ENCODE measurements at places on chromosomes 4 and X.

DNA sequence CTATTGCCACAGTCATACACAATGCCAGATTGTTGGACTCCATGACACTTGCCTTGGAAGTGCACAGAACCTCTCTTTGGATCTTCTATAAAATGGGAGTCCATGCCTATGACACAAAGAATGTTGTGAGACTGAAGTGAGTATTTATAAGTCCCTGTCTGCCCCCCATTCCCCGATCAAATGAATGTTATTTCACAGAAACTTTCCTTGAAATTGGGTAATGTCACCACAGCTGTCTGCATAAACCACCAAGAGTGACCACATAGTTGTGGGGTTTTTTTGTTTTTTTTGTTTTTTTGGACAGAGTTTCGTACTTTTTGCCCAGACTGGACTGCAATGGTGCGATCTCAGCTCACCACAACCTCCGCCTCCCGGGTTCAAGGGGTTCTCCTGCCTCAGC, 27.1 kb upstream of the REST start:
- no peak for DNase-seq

DNA sequence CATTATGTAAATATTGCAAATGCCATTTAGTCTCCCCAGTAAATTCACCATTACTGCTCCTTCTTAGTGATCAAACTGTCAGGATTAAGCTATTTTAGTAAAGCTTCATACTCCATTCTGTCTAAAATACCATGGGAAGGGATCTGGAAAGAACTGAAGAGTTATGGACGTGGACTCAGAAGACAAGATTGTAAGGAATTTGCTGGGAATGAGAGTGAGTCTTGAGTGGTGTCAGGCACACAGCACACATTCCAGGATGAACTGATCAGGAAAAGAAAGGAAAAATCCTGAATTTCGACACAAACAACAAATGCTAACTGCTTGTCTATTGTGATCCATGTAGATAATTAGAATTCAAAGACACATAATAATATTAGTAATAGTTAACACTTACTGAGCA, 311.0 kb downstream of the CENPC start:
- peak; percentile 40 for DNase-seq

DNA sequence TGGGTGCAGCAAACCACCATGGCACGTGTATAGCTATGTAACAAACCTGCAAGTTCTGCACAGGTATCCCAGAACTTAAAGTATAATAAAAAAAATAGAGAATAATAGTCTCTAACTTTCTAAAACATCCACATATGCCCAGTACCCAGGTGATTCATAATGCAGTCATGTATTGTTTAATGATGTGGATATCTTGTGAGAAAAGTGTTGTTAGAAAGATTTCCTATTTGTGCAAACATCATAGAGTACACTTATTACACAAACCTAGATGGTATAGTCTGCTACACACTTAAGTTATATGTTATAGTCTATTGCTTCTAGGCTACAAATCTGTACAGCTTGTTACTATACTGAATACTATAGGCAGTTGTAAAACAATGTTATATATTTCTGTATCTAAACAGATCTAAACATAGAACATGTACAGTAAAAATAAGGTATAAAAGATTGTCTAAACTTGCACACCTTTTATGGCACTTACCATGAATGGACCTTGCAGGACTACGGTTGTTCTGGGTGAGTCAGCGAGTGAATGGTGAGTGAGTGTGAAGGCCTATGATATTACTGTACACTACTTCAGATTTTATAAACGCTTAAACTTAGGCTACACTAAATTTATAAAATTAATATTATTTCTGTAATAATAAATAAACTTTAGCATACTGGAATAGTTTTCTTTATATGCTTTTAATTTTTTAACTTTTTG, 232.2 kb upstream of the SLIT2 start:
- DNase-seq = no peak

- no peak for DNase-seq
These were observed 78.1 kb upstream of the PAGE3 start for GRCh38 chrX:55342533-55343501.

- DNase-seq = no peak
These were observed 545.0 kb downstream of the GABRG1 start for GRCh38 chr4:45578874-45579273.

DNA sequence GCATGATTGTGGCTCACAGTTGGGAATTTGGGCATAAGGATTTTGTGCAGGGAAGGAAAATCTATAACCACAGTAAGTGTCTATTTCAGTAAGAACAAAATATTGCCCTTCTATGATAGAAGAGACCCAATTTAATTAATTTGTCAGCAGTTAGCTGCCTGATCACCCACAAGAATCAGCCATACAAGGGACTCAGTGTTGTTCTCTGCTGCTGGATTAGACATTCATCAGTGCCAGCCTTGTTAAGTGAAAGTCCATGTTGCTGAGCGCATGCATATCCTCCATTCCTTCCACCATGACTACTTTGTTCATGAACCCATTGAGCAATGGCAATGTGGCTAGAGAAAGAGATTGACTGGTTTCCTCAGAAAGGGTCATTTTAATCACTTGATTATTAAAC, 125.3 kb upstream of the PDHA2 start:
- no peak for DNase-seq

- no peak for DNase-seq
These were observed 295.3 kb upstream of the CTSO start for GRCh38 chr4:156248917-156249316.

DNA sequence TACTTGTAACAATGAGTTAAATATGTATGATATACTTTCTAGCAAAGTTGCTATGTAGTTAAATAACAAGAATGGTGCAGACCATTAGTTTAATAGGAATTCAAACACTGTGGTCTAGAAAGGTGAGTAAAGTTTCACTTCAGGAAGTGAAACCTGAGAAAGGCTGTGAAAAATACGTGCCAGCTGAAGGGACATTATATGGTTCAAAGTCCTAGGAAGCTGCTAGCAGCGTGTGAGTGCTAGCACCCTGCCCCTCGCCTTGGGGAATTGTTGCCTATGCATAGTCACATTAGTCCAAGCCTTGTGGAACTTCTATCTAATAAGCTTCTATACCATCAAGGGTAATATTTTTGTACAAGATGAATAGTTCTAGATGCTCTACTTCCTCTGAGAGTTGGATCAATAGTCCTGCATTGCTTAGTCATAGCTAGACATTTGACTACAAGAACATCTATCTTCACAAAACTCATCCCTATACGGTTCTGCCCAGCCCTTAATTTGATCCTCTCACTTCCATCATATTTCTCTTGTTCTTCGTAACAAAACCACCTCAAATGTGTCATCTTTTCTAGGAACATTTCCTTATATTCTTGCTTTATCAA, 45.8 kb upstream of the ARSJ start:
- no peak for DNase-seq

- DNase-seq = peak; percentile 59
These were observed 45.3 kb downstream of the ANK2 start for GRCh38 chr4:113094802-113095201.

- peak; percentile 20 for DNase-seq
These were observed 1.6 kb upstream of the ARMCX6 start for GRCh38 chrX:101619364-101619763.

DNA sequence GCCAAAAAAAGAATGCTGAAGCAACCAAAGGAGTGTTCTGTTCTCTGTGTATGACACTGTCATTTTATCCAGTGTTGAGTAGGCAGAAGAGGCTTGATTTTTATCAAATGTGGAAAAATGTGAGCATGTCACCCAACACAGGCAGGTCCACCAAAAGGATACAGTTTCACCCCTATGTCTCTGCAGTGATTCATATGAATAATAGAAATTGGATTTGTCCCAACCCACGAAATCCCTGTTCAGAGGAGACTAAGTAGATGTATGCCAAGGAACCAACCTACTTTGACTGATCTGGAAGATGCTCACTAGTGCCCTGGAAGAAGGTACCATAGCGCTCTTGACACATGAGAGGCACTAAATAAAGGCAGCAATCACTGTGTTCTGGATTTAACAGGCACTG, 72.5 kb downstream of the FGF13 start:
- DNase-seq = no peak

- peak; percentile 96 for DNase-seq
These were observed 1.1 kb downstream of the HNRNPDL start for GRCh38 chr4:82428969-82429727.

DNA sequence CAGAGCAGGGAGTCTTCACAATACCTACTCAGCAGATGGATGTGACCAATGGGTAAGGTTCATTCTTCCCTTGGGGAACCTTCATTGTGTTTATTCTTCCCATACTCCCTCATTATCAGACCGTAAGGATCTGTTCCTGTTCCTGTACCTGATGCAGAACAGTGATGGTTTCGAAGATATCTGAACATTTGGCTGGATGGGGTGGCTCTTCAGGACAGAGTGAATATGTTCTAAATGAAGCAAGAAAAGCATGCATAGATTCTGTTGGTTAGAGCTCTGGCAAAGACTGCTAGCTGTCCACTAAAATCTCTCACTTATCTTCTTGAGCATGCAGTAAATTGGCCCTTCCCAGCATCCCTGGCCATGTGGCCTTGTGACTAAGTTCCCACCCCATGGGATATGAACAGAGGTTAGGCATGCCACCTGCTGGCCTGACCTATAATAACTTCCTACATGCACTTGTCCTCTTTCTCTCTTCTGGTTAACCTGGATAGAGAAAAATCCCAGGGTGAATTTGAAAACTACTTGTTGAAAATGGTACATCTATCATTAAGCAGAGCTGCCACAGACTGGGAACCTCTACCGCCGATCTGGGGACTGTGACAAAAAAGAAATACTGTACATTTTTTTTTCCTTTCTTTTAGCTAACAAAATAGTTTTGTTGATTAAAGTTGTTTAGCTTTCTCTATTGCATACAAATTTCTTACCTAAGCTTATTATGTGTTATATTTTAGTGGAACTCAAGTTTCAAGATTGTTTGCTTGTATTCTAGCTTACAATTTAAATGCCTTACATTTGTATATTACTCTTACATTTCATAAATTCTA, 60.0 kb upstream of the BANK1 start:
- DNase-seq = peak; percentile 78

DNA sequence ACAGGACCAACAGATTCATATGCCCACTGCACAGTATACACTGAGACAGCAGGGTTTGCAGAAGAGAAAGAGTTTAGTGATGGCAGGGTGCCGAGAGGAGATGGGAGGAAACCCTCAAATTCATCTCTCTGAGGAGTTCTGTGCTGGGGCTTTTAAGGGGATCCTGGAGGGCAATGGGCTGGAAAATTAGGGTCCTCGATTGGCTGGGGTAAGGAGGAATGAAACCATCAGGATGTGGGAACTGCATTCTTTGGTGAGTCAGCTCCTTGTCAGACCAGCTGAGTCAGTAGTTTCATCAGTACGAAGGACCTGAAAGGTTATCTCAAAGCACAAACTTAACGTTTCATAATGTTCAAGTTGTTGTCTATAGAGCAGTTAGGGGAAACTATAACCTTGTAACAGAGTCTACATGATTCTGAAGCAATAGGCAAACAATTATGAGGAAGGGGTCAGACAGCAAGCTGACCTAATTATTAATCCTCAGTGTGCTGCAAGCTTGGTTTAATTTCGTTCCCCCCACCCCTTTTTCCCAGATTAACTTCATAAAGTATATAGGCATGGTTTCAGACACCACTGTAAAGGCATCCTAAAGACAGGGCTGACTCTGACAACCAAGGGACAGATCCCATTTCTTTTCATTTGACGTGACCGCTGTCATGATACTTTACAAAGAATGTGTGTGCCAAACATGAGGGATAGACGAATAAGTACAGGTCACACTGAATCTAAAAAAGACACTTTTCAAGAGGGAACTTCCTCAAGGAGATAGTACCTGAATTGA, 1.5 kb upstream of the MSMO1 start:
- peak; percentile 56 for DNase-seq

- no peak for DNase-seq
These were observed 54.5 kb upstream of the GABRA2 start for GRCh38 chr4:46444318-46445000.

- DNase-seq = peak; percentile 18
These were observed 212.4 kb upstream of the PACRGL start for GRCh38 chr4:20487852-20488251.

DNA sequence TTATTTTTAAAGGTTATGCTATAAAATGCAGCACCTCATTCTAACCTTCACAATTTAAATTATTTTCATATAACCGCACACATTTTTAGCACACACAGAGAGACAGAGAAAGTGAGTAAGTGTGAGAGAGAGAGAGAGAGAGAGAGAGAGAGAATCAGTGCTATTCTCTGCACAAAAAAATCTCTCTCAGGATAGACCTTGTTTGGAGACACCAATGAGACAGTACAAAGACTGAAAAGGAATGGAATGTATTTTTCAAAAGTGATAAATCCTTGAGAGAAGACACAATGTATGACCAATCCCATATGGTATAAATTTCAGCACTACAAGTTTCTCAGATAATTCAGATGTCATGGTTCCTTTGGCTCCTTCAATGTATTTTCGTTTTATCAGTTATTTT, 132.1 kb upstream of the PCDH18 start:
- peak; percentile 59 for DNase-seq

DNA sequence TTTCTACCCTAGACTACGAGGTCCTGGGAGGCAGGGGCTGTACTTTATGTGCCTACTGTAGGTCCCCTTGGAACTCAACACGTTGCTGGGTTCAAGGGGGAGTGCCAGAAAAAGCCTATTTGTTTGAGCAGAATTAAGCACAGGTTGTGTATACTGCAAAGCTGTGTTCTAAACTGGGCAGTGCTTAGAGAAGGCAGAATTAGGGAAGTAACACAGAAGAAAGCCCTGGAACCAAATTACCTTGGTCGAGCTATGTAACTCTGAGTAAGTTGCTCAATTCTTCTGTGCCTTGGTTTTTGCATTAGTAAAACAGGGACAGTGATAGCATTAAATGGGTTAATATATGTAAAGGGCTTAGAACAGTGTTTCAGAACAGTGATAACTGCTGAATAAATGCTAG, 245.0 kb upstream of the SFRP2 start:
- DNase-seq = no peak

- DNase-seq = no peak
These were observed 25.7 kb upstream of the XIAP start for GRCh38 chrX:123834116-123834515.

- DNase-seq = no peak
These were observed 138.3 kb upstream of the FAM47A start for GRCh38 chrX:34270434-34270833.

DNA sequence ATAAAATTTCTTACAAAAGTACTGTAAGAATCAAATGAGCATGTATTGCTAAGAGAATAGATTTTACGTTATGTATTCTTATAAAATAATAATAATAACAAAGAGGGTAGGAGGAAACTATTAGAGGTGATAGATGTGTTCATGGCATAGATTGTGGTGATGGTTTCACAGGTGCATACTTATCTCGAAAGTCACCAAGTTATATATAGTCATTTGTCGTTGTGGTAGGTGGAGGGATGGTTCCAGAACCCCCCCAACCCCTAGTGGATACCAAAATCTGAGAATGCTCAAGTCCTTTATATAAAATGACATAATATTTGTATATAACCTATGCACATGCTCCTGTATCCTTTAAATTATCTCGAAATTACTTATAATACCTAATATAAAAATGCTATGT, 36.7 kb upstream of the H2AZ1 start:
- no peak for DNase-seq

GRCh38 chr4:73713650-73714049, 26.7 kb upstream of the CXCL8 start:
- DNase-seq = no peak

DNA sequence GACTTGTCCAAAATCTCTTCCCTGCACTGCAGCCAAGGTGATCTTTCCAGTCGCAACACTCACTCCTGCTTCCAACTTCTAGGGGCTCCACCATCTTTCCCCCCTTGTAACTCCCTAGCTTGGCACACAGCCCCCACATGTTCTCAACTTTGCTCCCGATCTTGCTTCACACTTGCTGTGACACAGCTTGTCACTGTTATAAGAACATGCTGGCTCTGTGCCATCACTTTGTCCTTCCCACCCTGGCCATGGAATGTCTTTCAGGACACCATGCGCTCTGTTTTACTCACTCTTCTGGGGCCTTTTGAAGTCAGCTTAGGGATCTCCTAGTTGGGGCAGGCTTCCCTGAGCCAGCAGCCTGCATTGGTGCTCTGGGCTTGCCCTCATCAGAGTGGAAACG, 2.5 kb downstream of the NSDHL start:
- DNase-seq = no peak

Data from adipocyte (in vitro differentiated cells).